ENCODE measurements at places on chromosomes 5 and 9.

GRCh38 chr9:97695995-97696802 lies 941 bp downstream of the XPA start:
- no peak for DNase-seq

DNA sequence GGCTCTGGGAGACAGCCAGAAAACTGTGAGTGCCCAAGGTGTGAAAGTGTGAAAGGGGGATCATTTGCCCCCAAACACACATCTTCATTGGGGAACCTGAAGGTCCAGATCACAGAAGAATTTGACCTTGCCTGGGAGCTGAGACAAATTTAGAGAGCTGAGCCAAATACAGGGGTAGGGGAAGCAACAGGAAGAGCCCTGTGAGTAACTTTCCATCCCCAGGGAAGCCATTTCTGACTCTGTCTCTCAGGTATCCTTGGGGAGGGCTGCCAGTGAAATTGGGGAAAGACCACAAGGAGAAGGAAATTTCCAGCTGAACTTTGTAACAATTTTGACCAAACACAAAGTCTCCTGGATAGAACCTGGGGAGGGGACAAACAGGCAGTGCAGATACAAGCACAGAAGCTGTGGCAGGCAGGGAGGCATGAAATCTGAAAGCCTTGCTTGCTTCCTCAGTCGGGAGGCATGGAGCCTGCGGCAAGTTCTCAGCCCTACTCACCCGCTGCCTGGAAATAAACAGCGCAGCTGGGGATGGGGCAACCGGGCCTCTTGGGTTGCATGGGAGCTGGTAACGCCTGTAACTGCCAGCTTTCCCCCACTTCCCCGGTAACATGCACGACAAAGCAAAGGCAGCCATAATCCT lies 31.5 kb upstream of the ZCCHC9 start:
- no peak for DNase-seq

DNA sequence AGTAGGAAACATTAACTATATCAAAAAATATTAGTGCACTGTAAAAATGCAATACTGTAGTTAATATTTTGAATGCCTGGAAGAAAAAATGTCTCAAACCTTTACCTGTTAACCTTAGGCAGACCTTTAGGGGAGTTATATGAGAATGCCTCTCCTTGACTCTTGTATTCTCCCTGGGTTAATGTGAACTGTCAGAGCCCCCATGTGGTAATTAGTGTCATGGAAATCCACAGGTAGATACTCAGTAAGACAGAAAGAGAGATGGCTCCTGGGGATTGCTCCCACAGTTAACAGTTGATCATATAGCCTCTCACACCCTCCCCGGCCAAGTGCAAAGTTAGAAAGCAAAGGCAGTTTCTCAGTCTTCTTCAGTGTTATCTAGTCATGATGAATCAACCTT lies 742.8 kb downstream of the NR2F1-AS1 start:
- no peak for DNase-seq

DNA sequence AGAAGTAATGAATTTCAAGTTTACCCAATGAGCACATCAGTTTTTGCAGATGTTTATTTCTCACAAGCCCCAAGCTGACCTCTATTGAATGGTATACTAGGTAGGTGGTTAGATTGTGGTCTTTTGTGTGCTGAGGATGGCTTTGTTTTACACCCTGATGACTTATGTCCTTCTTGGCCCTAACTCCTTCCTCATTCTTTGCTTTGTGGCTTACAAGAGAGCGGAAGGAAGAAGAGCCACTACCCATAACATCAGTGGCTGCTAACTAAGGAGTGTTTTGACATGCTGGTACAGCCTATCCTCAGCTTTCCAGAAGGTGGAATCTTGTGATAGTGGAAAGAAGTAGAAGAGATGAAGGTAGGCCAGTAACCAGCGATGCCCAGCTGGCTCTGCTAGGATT lies 85.7 kb upstream of the NTRK2 start:
- no peak for DNase-seq

- DNase-seq = no peak
Measured at GRCh38 chr5:169343766-169344165, 42.8 kb upstream of the SLIT3 start.

- no peak for DNase-seq
Measured at GRCh38 chr9:89178830-89179539, 367 bp upstream of the SHC3 start.

DNA sequence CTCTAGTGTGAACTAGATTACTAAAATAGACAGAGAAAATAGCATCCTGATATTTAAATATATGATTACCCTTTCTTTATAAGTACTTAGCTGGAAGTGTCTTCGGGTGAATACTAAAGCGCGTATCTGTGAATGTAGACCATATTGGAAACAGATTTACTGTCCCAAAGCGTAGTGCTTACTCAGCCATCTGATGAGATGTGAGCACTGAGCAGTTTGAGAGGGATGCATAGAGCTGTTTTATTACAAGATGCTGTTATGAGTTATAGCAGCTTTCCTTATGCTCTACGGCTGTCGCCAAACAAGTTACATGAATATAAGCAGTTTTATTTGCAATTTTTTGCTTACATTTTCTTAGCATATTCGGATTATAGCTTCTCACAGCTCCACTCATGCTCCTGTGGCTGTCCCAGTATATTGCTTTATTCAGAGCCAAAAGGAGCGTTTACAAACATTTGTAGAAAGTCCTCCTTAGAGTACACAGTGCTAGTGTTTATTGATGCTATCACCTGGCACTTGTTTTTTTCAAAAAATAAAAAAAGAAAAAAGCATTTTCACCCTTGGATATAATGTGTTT lies 981.4 kb upstream of the WWC1 start:
- DNase-seq = no peak

DNA sequence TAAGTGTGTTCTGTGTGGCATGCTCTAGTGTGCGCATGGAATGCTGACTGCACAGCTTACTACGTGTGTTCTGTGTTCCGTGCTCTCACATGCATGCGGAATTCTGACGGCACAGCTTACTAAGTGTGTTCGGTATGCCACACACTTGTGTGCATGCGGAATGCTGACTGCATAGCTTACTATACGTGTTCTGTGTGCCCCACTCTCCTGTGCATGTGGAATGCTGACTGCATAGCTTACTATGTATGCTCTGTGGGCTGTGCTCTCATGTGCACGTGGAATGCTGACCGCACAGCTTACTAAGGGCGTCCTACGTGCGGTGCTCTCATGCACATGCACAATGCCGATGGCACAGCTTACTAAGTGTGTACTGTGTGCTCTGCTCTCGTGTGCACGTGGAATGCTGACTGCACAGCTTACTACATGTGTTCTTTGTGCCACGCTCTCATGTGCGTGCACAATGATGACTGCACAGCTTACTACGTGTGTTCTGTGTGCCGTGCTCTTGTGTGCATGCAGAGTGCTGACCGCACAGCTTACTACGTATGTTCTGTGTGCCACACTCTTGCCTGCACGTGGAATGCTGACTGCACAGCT lies 548.9 kb downstream of the IRX1 start:
- no peak for DNase-seq

- DNase-seq = no peak
Measured at GRCh38 chr5:166377756-166378155, 1913.7 kb upstream of the WWC1 start.

DNA sequence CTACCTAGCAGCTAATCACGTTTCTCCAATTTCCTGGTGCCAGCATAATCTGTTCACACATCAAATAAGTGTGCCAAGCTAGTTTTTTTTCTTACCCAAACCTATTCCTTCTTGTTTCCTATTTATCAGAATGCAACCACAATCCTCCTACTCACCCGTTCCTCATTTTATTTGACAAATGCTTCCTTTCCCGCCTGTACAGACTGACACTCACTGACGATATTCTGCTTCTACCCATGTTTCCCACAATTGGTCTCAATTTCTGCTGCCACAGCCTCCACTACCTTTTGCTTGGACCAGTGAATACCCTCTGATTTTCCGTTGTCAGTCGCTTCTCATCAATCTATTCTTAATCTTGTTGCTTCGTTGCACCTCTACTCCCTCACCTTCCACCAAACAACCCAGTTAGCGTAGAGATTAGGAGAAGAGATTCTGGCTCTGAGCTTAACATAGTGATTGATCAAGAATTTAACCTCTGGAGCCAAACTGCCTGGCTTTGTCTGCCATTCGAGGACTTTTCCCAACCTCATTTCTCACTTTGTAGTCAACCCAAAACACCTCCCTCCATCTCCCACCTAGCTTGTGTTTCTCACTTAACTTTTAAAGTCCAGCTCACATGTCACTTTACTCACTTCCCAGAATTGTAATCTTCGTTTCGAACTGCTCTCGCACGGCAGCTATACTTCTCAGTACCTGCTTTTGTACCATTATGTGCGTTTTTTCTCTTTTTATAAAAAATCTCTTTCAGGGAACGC lies 729 bp upstream of the TMEM38B start:
- DNase-seq = no peak

DNA sequence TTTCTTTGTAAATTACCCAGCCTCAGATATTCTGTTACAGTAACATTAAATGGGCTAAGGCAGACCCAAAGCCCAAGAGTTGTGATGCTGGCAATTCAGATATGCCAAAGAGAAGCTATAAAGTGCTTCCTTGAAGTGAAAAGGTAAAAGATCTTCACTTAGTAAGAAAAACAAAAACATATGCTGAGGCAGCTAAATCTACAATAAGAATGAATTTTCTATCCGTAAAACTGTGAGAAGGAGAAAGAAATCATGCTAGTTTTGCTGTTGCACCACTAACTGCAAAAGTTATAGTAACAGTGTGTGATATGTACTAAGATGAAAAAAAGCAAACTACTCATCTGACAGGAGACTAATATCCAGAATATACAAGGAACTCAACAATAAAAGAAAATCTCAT lies 39.9 kb downstream of the FAM114A2 start:
- no peak for DNase-seq

- DNase-seq = no peak
Measured at GRCh38 chr9:111433082-111433481, 51.1 kb downstream of the ECPAS start.

DNA sequence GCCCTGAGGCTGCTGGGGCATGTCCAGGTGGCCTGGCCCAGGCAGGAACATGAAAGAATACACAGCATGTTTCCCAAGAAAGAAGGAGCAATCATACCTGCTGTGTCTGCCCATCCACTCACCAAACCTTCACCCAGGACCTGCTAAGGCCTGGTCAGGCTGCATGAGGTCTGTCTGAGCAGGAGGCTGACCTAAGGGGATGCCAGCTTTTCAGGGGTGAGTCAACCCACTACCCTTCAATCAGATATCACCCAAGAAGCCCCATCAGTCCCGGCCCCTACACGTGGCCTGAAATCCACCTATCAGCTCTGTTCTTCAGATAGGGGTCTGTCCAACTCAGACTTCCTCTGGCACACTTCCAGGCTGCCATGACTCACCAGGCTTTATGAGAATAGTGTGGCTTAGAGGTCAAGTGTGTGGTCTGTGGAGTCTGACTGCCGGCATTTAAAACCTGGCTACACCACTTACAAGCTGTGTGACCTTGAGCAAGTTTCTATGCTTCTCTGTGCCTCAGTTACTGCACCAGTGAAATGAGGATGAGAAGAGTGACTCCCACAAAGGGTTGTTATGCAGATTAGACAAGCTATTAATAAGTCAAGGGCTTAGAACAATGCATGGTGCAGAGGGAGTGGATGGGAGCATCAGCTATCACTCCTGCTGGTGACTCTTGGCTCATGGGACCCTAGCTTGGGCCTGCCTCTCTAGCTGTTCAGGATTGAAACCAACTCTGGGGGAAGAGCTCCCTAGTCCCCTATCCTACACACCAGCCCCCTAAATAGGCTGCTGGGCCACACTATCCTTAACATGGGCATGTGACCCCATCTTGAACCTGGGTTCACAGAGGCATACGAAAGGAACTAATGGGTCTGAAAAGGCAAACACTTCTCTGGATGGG lies 130.3 kb downstream of the PAX5 start:
- DNase-seq = peak; percentile 72

GRCh38 chr5:179227580-179228311 lies 117.5 kb downstream of the ADAMTS2 start:
- no peak for DNase-seq

DNA sequence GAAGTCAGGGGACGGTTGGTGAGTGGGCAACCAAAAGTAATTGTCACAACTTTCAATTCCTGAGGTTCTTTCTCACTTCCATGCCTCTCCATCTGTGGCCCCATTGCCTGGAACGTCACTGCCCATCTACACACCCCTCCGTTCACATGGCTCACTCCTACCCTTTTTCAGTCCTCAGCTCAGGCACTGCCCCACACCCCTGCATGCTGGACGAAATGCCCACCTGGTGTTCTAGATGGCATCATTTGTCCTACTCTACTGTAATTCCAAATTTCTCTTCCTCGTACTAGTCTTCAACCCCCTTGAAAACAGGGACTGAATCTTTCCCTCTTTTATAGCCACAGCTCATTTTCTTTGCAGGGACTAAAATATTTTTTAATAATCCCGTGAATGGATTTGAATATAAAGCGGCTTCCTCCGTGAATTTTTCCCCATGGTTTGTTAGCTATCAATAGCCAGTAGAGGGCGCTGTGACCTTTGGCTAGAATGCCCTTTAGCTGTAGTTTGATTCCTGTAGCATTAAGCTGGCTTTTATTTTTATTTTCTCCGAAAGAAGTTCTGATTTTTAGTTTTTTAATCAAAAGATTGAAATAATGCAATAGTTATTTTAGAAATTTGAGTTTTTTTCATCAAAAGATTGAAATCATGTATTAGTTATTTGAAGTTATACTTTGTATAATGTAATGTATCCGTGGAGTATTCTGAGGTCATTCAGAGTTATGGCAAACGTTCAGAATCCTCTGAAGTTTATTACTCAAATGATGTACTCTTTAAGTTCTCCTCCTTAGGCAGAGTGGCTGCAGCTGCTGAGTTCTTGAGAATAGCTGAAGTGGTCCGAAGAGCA lies 232.1 kb downstream of the SH3GL2 start:
- DNase-seq = peak; percentile 13

DNA sequence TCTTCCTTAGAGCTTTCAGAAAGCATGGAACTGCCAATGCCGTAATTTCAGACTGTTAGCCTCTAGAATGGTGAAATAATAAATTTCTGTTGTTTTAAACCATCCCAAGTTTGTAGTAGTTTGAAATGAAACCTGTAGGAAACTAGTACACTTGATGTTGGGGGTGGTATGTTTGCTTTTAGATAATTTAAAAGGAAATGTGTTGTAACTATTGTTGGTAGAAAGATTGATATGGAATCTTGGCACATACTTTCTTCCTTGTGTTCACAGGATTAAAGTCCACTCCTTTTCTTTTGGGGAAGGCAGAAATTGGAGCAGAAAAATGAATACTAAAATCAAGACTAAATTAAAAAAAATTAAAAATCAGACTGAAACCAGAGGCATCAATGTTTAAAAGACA lies 66.0 kb upstream of the ARRDC3 start:
- no peak for DNase-seq

GRCh38 chr9:120387257-120388002 lies 192.5 kb downstream of the CDK5RAP2 start:
- no peak for DNase-seq

DNA sequence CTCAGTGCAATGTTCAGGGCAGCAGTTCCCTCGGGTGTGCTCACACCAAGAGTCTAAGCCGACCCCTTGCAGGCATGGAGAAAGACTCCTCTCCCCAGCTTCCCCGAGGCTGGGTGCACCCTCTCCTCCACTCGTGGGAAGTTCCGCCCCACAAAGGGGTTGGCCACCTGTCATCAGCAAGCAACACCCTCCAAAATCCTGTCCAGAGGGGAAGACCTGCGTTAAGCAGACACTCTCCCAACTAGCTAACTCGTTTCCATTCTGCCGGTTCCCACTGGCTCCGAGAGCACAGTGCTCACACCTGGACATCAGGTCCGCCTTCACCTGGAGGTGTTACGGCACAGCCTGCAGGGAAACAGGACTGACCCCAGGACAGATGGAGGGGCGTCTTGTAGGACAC lies 117.9 kb upstream of the IRX4 start:
- no peak for DNase-seq
